ENCODE measurements at places on chromosomes 1 and 21.

GRCh38 chr1:59096501-59096900, 200.4 kb upstream of the FGGY start:
- DNase-seq, result no peak

DNA sequence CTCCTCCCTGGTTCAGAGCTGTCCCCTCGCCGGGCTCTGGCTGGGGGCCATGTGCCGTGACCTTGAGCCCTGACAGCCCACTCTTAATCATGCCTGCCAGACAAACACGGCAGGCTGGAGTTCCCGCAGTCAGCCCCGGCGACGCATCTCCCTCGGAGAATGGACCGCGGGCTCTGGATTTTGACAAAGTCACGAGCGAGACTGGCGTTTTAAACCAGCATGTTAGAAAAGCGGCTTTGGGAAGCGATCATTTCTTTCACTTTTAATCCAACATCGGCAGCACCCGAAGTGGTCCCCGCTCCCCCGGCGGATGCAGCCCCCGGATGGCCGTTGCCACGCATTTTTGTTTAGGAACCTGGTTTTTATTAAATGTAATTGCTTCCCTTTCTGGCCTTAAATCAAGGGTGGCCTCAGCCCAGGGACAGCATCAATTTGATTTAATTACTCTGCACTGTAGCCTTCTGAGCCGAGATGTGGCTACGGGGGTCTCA, 70.9 kb downstream of the PRDM16 start:
- no peak for DNase-seq

DNA sequence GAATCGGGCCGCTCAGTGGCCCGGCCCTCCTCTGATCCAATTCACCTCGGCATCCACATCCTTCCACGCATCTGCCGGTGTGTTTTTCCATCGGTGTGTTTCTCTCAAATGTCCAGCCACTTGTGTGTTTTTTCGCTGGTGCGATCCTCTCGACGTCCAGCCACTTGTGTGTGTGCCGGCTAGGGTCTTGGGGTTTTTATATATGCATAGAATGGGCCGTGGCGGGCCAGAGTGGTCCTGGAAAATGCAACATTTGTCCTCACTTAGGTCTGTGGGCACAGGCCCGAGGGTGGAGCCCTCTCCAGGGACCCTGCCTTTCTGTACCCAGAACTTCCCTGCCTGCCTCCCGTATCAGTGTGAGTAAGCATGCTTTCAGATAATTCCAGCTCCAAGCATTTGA, 1106.4 kb downstream of the AMY1C start:
- no peak for DNase-seq

GRCh38 chr1:181341026-181341632, 142.2 kb upstream of the CACNA1E start:
- DNase-seq, result no peak

- DNase-seq, result no peak
These were observed 261.0 kb downstream of the ASTN1 start for GRCh38 chr1:176903474-176903873.

GRCh38 chr1:208048904-208049303, 138.0 kb upstream of the CD34 start:
- no peak for DNase-seq

DNA sequence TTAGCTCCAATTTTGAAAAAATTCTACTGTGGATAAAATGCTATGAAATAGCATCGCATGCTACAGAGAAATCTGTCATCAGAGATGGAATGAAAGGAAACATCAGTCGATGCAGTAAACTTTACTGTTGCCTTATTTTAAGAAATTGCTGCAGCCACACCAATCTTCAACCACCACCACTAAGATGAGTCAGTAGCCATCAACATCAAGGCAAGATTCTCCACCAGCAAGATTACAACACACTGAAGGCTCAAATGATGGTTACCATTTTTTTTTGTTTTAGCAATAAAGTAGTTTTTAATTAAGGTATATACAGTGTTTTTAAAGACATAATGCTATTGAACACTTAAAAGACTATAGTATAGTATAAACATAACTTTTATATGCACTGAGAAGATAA, 95.6 kb upstream of the JUN start:
- DNase-seq, result no peak

DNA sequence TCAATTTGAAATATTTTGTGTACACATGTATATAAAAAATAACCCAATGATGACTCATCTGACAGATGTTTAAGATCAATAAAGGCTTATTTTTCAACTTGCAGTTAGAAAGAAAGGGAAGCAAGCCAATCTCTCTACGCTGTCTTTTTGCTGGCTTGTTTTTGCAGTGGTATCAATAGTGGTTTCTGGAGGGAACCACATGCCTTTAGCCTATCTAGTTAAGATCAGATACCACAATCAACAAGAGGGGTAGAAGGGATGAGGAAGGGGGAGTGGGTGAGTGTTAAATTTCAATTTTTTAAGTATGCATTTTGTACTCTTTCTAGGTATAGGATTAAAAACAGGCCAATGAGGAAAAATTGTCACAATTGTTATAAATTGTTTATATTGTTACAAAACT, 276.2 kb downstream of the KCNH1 start:
- no peak for DNase-seq

GRCh38 chr1:221834698-221835513, 93.0 kb upstream of the DUSP10 start:
- no peak for DNase-seq

DNA sequence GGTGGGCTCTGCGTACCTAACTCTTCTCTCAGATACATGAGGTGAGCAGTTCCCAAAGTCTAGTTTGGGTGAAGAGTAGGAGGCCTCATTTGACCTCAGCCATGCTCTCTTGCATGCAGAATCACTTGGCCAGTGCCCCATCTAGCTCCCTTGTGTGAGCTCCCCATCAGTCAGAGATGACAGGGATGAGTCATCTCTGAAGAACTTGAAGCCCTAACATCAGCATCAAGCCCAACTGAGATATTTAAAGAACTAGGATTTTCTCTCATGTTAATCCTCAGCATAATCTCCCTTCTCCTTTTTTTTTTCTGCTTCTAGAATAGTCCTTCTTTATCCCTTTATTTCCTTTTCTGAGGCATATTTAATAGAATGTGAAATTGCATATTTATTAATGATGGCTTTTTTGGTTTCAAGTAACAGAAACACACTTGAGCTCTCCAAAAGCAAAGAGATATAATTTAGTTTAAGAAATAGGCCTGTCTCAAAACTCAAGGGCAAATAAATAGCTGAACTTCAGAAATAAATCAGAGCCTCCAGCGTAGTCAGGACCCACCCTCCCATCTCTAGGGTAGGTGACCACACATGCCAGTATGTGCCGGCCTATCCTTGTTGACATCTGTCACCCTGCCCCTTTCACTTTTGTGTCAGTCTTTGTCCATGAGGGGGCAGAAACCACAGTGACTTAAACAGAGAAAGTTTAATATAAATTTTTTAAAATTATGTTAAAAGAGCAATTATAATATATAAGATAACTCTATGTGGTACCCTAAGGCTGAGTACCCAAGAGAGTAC, 112.3 kb downstream of the TSEN15 start:
- peak; percentile 19 for DNase-seq

DNA sequence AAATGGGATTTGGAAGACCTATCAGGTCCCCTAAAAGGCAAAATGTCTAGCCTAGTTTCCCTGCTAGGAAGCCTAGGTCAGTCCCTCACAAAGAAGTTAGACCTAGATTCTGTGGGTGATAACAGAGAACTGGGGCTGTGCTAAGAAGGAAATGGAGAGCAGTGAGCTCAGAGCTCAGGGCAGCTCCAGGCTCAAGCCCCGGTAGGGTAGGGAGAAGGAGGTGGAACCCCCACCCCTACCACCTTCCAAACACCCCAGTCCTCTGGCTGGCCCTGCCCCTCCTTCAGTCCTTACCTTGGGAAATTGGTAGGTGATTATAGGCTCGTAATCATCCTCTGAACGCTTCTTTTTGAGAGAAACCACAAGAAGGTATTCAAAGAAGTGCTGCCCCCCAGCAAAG, 1.1 kb downstream of the DENND2D start:
- no peak for DNase-seq

DNA sequence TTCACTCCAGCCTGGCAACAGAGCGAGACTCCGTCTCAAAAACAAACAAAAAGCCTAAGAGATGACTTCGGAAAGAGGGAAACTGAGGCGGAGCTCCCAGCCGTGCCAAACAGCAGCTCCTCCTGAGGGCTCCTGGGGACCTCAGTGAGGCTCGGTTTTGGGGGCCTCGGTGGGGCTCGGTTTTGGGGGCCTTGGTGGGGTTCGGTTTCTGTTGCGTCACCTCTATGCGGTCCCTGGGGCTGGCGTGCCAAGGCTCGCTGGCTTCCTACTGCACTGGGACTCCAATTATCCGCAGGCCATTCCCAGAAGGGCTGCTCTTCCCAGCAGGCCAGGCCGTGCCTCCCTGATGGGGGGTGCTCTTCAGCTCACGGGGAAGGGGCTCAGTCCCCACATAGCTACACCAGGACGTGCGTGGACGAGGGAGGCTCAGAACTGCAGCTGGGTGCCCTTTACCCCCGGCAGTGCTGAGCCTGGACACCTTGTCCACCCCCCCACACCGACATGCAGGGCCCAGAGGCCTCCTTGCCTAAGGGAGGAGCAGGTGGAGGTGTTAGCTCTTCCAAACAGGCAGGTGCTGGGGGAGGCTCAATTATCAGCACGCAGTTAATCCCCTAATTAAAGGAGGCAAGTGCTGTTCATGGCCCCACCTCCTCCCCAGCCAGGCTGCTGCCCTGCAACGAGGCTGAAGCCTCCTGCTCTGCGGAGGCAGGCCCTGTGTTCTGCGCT, 5.1 kb upstream of the C1orf159 start:
- DNase-seq, result no peak

- DNase-seq, result no peak
These were observed 119.2 kb downstream of the RWDD3 start for GRCh38 chr1:95353194-95353593.

Data from activated CD4-positive, alpha-beta T cell treated with anti-CD3 and anti-CD28 coated beads, Interleukin-2, amount 50 U/mL, for 48 hours (primary cell).